Esophagus squamous epithelium (tissue), 5 donors: ENCODE measurements at places on chromosomes 4 and X.

- no peak for DNase-seq
Observed at GRCh38 chrX:37755025-37755424, 24.8 kb upstream of the CYBB start.

GRCh38 chr4:77471821-77472495, 133.7 kb upstream of the CXCL13 start:
- no peak for DNase-seq

DNA sequence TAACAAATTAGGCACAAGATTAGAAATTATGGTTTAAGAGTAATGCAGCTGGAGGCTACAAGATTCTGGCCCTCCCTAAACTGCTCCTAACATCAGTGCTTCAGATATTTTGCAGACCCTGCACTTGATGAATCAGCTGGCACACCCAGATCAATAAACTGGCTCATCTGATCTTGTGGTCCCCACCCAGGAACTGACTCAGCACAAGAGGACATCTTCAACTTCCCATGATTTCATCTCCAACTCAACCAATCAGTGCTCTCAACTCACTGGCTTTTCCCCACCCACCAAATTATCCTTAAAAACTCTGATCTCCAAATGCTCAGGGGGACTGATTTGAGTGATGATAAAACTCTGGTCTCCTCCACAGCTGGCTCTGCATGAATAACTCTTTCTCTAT, 21.7 kb upstream of the TMEM33 start:
- no peak for DNase-seq

DNA sequence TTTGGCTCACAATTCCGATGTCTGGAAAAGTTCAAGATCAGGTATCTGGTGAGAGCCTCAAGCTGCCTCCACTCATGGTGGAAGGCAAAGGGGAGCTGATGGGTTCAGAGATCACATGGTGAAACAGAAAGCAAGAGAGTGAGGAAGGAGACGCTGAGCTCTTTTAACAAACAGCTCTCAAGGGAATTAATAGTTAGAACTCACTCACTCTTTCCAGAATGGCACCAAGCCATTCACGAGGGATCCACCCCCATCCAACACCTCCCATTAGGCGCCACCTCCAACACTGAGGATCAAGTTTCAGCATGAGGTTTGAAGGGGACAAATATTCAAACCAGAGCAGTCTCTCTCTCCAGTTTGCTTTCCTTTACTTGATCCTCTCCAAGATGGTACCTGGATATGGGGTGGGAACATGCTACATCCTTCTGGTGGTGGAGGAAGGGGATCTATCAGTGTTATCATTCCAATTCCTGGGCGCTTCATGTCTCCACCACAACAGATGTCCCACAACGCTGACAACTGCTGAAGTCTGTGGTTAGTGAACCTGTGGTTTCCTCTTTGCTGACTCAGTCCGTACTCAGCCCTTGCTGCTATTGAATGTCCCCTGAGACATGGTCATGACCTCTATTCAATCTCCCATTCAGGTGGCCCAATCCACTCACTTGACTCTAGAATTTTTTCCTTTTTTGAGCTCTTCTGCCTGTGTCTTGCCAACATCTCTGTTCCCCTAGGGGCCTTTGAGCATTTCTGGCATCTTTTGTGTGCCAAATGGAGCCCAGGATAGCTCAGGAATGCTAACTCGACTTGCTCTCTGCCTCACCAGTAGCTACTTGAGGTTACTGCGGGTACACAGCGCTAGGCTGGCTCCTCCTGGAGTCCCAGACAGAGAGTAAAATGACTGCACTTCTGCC, 395.2 kb downstream of the MID1IP1 start:
- DNase-seq = no peak

- DNase-seq = no peak
Observed at GRCh38 chr4:25879991-25880651, 17.3 kb upstream of the SEL1L3 start.

DNA sequence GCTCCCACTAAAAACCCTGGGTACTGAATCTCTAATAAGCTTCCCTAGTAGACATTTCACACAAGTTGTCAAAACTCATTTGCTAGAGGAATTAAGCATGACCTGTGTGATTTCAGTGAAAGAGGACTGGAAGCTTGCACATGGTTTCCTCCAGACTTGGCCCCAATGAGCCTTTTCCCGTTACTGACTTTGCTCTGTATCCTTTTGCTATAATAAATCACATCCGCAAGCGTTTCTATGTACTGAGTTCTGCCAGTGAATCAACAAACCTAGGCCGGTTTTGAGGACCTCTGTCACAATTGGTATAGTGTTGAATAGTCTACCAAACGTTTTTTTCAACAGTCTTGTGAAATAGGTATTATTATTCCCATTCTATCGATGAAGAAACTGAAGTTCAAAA, 8.2 kb downstream of the ATP11C start:
- no peak for DNase-seq

- DNase-seq = no peak
Observed at GRCh38 chrX:75327607-75328006, 53.7 kb downstream of the UPRT start.

GRCh38 chrX:69415698-69416097, 88.4 kb upstream of the NALF2 start:
- no peak for DNase-seq

DNA sequence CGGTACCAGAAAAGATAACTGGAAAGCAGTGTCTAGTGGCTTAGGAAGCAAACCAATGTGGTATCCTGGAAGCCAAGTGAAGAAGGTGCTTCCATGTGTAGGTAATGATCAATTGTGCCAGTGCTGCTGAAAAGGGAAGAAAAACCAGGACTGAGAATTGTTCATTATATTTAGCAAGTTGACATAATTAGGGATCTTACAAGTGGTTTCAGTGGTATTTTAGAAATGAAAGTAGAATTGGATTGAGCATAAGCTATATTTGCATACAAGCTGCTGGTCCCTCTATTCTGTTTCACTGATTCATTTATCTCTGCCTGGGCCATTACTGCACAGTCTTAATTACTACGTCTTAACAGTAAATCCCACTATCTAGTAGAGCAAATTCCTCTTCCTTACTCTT, 32.3 kb downstream of the PRDM8 start:
- no peak for DNase-seq

DNA sequence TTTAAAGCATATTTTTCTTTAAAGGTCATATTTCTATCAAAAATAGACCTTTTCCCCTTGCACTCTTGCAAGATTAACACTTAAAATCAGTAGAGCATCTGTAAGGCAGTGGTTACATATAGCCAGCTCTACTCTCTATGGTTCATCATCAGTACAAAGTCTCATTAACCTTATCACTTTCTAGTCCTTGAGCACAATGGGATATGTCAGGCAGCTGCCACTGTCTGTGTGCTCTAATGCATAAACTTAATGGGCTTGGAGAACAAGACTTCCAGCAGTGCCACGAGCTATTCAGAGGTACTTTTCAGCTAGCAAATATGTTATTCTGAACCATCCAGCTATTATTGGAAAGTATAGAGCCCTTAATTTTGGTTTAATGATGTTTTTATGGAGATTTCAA, 393.7 kb downstream of the GASK1B start:
- DNase-seq = no peak

DNA sequence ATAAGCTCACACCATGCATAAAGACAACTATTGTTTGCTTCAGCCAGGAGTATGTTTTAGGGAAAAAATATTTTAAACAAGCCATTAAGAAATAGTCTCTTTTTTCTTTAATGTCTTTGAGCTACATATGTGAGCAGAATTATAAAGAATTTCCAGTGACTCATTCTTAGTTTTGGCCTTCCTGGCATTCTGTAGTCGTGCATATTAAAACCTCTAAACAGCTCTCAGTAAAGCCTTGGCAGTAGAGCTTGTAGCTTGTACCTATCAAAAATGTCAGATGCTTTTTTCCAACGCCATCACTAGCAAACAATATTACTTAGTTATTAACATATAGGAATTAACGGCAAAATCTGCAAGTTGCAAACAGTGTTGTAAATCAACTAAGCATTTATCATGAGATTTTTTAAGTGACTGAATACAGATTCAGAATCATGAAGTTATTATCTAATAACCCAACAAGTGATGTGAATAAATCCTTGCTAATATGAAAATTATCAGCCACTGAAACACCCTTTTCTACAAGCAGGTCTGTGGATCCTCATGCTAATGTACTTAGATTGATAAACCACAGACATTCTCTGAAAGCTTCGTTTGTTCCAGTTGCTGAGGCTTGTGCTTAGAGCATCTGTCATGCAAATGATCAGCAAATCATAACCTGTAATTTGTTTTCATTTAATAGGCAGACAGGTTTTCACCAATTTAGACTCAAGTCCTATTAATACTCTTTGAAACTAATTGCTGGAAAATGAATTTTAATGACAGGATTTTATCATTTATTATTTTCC, 412.0 kb upstream of the ATOH1 start:
- no peak for DNase-seq

DNA sequence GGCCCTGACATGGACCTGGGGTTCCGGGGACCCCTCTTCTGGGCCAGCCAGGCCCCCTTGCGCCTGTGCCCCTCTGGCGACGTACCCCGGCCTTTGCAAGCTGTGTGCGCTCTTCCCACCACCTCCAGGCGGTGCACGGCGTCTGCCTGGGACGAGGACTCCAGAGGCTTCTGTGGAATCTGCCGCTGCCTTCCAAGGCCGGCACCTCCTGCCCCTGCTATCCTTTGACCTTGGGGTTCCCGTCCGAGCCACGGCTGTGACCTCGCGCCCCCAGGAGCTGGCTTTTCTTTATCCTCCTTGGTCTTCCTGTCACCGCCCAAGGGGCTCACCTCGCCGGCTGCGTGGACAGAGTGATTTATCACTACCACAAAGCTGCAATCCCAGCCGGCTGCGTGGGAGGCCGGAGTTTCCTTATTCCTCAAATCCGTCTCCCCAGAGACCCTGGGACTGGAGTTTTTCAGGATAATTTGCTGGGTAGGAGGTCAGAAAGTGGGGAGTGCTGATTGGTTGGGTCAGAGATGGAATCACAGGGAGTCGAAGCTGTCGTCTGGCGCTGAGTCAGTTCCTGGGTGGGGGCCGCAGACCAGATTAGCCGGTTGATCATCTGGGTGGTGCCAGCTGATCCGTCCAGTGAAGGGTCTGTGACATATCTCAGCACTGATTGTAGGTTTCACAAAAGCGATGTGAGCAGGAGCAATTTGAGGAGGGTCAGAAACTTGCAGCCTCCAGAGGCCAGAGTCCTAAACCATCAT, 19.8 kb upstream of the PLCXD1 start:
- no peak for DNase-seq

DNA sequence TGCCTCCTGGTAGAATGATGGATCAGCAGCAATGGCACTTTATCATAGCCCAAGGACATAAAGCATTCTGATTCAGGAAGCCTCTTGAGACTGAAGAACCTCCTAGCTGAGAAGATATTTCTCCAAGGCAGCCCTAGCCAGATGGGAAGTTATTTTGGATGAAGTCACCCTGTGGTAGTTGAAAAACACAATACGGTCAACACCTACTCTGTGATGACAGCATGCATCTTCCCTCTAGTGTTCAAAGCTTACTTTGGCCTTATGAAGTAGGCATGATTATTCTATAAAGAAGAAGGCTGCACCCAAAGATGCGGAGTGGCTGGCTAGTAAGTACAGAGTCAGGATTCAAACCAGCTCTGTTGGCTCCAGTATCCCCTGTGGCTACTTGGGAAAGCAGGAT, 47.9 kb downstream of the TLR10 start:
- no peak for DNase-seq

GRCh38 chrX:132834741-132835140, 123.7 kb downstream of the HS6ST2 start:
- DNase-seq = no peak

DNA sequence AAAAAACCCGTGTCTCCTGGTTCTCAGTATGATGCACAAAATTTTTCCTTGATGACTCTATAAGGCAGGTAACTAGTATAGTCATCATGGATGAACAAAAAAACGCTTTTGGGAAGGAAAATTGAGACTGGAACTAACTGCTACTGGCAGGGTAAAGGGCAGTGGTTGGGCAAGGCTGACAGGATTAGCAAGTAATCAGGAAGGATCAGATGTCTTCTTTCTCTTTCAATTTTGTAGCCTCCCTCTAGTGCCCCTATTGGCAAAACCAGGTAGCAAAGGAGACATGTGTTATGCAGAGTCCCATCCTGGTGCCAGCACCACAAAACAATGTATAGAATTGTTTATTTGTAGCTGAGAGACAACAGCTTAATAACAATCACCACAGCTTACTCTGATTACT, 12.8 kb upstream of the SLITRK4 start:
- no peak for DNase-seq

GRCh38 chr4:94507708-94508107, 56.0 kb downstream of the PDLIM5 start:
- no peak for DNase-seq

DNA sequence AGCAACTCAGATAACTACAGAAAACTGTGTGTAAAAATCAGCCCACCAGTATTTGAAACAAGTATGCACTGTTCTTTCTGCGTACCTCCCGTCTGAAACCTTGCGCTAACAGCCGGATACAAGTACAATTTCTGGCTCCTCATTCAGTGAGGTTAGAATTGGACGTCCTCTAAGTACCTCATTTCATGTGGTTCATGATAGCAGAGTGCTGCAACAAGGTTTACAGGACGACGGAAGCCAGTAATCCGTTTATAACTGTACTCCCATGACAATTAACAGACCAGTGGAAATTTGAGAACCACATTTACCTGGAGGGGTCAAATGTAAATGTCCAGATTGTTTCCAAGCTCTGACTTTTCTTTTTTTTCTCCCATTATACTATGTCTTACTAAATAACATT, 52.9 kb upstream of the TENM3 start:
- DNase-seq = no peak

DNA sequence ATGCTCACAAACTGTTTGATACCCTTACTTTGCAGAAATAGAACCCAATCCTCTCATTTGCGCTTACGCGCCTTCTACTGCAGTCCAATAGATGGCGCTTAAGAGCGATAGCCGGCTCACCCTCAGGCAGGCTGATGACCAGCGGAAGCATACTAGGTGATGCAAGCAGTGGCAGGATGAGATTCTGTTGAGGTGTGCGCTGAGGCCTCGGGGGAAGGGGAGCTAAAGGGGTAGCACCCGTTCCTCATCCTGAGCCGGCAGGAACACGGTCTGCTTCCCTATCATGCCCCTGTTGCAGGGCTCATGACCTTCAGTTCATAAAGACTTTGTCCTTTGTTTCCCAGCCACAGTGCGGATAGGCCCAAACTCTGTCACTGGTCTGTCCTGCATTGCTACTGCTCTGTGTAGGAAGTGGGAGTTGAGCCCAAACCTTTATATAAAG, 628.9 kb downstream of the TLL1 start:
- no peak for DNase-seq

- DNase-seq = no peak
Observed at GRCh38 chr4:143743591-143743990, 43.1 kb upstream of the FREM3 start.

- no peak for DNase-seq
Observed at GRCh38 chr4:165199722-165200121, 7.6 kb upstream of the KLHL2 start.

GRCh38 chrX:11446949-11447348, 153.7 kb downstream of the AMELX start:
- DNase-seq = no peak
